Spinal cord (tissue), 10 donors: ENCODE measurements at places on chromosomes 5 and 9. TPM values are rescaled to one million over a fixed set of nuclear protein-coding genes. Genes with fewer than 3 reads are reported as not detected.

MYORG gene
- total RNA-seq: 10.4 TPM

MYOT gene
- 8.3 TPM for total RNA-seq

CXXC5 gene
- 82.6 TPM for total RNA-seq

OLFM1 gene
- total RNA-seq: 52.5 TPM

TMEM174 gene
- total RNA-seq: not detected

PTGS1 gene
- total RNA-seq: 3.1 TPM

DNA sequence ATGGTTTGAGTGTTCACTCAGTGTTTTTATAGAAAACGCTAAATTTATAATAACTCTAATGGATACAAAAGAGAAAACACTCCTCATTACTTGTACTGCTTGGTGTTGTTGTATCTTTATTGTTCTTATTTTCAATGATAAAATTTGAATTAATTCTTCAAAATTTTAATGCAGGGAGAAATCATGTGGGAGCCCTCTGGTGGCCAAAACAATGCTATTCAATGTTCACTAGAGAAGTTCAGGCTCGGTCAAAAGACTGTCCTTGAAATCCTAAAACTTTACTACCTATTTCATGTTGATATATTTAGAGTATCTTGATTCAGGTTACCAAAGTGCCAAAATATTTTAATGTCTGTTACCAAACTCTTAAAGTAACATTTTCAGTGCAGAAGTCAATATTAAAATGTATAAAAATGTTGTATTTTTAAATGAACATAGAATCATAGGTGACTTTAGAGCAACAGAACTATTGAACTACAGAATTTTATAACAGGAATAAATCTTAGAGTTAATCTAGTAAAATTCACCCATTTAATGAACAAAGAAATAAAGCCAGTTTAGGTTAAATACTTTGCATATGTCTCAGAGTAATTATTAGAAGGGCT is 1259.8 kb downstream of the PTPRD start:
- H3K27me3 ChIP-seq: no peaks in the 10 kb centered on the region
- H3K36me3 ChIP-seq: no peaks in the 10 kb centered on the region
- no peak overlapping the region for H3K27ac ChIP-seq

- DNase-seq: peak; percentile 35
- no peaks in the 10 kb centered on the region for H3K27me3 ChIP-seq
- H3K27ac ChIP-seq: peak overlapping the region; percentile 18
- H3K4me3 ChIP-seq: no peak overlapping the region
Observed at GRCh38 chr9:20980832-20981455, 50.5 kb downstream of the HACD4 start.

DNA sequence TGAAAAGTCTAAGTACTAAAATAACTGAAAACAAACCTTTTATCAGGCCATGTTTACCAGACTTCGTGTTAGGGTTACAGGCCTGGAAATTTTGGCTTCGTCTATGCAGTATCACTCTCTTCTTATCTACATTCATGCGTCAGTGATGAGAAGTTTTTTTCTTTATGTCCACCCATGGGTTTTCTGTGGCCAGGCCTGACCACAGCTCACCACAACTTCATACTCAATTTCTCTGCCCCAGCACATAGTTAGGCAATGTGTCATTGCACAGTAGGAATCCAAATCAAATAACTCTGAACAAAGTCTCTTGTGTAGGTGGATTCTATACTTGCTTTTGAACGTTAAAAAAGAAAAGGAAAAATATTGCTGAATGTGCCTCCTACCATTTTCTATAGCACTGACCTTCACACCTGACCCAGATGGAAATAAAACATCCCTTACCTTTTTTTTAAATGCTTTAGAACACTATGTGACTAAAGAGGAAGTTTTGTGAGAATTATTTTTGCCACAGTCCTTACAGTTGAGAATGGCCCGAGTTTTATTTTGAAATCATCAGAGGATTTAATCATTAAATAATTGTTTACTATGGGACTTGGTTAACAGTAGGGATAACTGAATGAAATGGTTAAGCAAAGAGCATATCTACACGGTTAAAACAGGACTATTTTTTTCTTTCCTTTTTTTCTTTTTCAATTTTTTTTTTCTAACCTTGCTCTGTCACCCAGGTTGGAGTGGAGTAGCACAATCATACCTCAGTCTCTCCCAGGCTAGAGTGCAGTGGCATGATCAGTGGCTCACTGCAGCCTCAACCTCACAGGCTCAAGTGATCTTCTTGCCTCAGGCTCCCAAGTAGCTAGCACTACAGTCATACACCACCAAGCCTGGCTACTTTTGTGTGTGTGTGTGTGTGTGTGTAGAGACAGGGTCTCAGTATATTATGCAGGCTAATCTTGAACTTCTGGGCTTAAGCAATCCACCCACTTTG is 1247.0 kb upstream of the ACO1 start:
- H3K36me3 ChIP-seq: no peaks in the 10 kb centered on the region
- H3K27me3 ChIP-seq: no peaks in the 10 kb centered on the region
- no peak overlapping the region for H3K4me3 ChIP-seq
- H3K4me1 ChIP-seq: no peaks in the 10 kb centered on the region

DNA sequence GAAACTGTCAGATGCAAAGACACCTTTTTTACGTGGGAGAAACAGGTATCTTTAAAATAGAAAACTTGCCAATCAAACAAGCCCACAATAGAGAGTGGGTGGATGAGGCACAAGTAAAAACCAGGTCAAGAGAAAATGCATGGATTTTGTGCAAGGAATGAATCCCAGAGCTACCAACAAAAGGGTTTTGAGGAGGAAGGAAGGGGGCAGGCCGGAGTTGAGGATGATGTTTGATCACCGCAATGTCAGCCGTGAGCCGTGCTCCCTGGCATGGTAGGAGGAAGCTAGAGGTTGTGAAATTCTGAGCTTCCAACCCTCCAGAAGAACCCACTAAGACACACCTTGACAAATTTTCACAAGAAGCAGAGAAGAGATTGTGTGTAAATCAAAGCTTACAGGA is 53.2 kb downstream of the HRH2 start:
- H3K27ac ChIP-seq: no peak overlapping the region
- no peaks in the 10 kb centered on the region for H3K27me3 ChIP-seq
- peaks cover 6% of the 10 kb centered on the region for H3K36me3 ChIP-seq
- H3K4me1 ChIP-seq: peaks cover 6% of the 10 kb centered on the region
- DNase-seq: no peak

GRCh38 chr9:122221183-122221811 is 7.5 kb downstream of the LHX6 start:
- H3K27me3 ChIP-seq: peaks cover 100% of the 10 kb centered on the region
- DNase-seq: no peak
- peaks cover 44% of the 10 kb centered on the region for H3K4me1 ChIP-seq

DNA sequence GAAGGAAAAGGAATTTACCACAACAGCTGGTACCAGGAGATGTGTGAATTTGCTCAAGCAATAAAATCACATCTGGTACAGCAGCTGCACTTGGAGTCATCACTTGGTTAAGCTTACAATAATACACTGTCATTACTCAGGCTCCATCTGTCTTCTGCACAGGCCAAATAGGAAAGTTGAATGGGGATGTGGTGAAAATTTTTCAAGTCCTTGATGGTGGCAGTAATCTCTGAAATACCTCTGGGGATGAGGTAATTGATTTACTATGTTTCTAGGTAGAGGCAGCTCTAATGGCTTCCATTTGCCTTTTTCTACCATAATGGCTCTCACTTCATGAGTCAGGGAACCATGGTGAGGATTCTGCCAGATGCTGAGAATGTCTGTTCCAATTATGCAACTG is 206.8 kb upstream of the ATP10B start:
- no peak overlapping the region for H3K27ac ChIP-seq
- H3K4me3 ChIP-seq: no peak overlapping the region
- no peak for DNase-seq
- H3K4me1 ChIP-seq: no peaks in the 10 kb centered on the region
- no peaks in the 10 kb centered on the region for H3K27me3 ChIP-seq

GRCh38 chr9:111805830-111806241 is 11.1 kb upstream of the SHOC1 start:
- H3K36me3 ChIP-seq: no peaks in the 10 kb centered on the region
- no peak overlapping the region for H3K27ac ChIP-seq
- no peak for DNase-seq
- H3K27me3 ChIP-seq: no peaks in the 10 kb centered on the region

DNA sequence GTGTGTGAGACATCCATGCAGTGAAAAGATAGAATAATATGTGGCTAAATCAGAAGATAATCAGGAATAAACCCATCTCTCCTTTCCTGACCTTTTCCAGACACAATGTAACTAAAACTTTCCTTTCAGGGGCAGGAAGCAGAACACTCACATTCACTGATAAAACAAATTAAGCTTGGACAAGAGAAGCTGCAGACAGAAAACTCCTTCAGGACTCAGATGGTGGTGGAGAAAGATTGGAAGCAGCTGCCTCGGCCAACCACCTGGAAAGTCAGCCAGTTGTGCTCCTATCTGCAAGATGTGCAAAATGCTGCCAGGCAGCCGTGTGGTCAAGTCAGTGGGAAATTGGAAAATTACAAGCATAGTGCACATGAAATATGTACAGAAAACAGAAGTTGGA is 26.9 kb downstream of the RASEF start:
- H3K4me3 ChIP-seq: no peak overlapping the region
- H3K4me1 ChIP-seq: no peaks in the 10 kb centered on the region
- no peaks in the 10 kb centered on the region for H3K27me3 ChIP-seq
- no peak for DNase-seq
- H3K36me3 ChIP-seq: no peaks in the 10 kb centered on the region
